Heart right ventricle (tissue), 16 donors: ENCODE measurements at places on chromosomes 3 and 15. TPM values are rescaled to one million over a fixed set of nuclear protein-coding genes. Genes with fewer than 3 reads are reported as not detected.

The SAMMSON gene
- total RNA-seq, result not detected

The TRPM1 gene
- not detected for total RNA-seq

The ADCY5 gene
- 155 TPM for total RNA-seq

The MYNN gene
- 12.0 TPM for total RNA-seq

The PIERCE2 gene
- total RNA-seq, result 7.9 TPM

The RBP2 gene
- total RNA-seq, result not detected

The KBTBD8 gene
- total RNA-seq, result 2.9 TPM

The SMCO1 gene
- 59.4 TPM for total RNA-seq

The HES1 gene
- total RNA-seq, result 6.8 TPM

GRCh38 chr3:185959609-185960521, 22.1 kb upstream of the TRA2B start:
- no peak for DNase-seq

DNA sequence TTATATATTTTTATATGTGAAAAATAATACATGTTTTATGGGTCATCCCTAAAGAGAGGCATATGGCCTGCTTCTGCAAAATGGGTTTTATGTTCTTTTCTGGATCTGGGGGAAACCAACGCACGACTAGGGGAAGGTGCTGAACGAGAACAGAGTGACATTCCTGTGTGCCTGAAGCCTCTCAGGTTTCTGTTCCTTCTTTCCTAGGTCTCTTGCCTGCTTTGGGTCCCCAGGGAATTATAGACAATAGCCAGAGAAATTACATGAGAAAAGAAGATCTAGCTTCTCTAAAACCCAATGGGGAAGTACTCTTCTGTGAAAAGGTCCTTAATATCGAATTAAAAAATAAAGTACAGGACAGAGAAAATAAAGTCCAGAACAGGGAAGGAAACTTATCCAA, 66.5 kb downstream of the IGSF11 start:
- DNase-seq, result no peak

DNA sequence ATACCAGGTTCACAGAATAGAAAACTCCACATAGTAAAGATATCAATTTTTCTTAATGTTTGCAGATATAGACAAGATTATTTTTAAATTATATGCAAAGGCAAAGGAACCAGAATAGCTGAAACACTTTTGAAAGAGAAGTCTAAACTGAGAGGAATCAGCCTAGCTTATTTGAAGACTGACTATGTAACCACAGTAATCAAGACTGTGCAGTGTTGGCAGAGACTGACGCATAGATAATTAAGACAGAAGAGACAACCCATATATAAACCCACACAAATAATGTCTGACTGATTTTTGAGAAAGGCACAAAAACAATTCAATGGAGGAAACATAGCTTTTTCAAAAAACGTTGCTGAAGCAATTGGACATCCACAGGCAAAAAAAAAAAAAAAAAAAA, 28.6 kb upstream of the ACKR4 start:
- no peak for DNase-seq

DNA sequence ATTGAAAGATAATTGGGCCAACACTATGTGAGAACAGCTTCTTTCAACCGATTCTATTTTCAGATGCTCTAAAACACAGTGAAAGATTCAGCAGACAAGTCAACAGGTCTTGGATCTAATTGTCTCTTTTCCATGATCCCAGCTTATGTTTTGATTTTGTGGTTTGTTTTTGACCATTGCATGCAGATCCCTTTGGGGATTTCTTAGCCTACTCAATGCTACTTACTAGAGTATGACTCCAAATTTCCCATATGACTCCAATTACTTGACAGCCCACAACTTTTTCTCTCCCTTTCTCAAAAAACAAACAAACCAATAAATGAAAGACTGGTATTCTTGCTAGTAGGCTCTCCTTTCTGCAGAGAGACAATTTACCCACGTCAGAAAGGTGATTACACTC, 67.1 kb downstream of the KCNH8 start:
- no peak for DNase-seq

DNA sequence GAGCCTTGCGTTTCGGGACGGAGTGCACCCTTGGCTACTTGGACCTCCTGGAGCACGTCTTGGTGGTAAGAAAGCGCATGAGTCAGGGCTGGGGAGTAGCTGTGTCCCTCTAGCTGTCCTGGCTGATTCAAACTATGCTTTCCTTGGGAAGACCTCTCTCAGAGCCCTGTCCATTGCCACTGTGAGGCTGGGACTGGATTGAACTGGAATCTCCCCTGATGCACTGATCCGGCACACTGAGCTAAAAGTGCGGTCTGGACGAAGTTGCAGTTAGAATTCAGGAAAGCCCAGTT, 232.6 kb upstream of the TPM1 start:
- DNase-seq, result no peak

- no peak for DNase-seq
These were observed 4.8 kb downstream of the TNFAIP8L3 start for GRCh38 chr15:51089699-51090453.

DNA sequence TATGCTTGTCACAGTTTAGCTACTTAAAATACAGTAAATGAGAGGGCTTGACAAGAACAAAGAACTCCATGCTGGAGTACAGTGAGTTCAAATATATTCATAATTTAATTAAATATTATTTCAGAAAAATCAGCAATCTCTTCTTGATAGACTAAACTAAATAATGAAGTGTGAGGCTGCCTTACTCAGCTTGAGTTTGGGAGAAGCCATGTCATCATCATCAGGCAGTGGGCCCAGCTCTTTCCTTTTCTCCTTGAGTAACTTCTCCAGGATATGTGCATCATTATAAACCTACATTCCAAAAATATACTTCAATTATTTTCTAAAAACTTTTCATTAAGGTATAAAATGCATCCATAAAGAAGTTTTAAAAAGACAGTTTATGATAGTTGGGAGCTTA, 70.5 kb downstream of the PBRM1 start:
- no peak for DNase-seq

- DNase-seq, result no peak
These were observed at the start of gene CCR4 for GRCh38 chr3:32951410-32951811. CCR4 (plus strand) TSS chr3:32951644; CDS start chr3:32953423, 1,779 bp downstream.

DNA sequence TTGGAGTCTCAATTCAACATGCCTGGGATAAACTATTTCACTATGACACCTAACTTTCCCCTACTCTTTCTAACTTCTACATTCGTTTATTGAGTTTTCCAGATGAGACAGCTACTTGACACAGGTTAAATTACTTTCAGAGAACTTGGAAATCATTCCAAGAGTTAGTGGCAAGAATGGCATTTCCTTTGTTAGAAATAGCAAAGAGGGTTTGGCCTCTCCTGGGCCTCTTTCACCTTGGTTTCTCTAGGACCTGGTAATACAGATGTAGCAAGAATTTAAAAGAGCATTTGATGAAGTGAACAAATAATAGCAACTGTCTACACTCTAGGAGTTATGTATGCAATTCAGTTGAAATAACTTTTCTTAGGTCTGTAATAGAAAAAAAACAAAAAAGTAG, 748.9 kb downstream of the MECOM start:
- no peak for DNase-seq

GRCh38 chr3:159128628-159129027, 326.8 kb downstream of the MFSD1 start:
- DNase-seq, result no peak

DNA sequence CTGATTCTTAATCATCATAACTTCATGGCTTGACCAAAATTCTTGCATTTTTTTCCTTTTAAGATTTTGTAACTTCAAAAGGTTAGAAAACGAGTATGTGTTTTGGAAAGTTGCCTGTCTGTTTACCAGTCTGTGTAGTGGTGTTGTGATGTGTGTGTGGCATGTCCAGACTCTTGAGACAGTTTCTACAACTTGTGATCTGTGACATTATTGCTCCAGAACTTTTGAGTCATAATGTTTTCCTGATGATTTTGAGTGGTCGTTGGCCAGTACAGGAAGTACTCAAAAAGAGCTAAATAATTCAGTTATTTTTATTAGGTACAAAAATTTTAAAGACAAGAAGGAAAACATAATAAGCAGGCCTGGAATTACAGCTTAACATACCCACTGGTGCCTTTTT, 229.0 kb upstream of the C2CD4B start:
- no peak for DNase-seq

- DNase-seq, result no peak
These were observed 735 bp upstream of the CX3CR1 start for GRCh38 chr3:39280571-39280970.

DNA sequence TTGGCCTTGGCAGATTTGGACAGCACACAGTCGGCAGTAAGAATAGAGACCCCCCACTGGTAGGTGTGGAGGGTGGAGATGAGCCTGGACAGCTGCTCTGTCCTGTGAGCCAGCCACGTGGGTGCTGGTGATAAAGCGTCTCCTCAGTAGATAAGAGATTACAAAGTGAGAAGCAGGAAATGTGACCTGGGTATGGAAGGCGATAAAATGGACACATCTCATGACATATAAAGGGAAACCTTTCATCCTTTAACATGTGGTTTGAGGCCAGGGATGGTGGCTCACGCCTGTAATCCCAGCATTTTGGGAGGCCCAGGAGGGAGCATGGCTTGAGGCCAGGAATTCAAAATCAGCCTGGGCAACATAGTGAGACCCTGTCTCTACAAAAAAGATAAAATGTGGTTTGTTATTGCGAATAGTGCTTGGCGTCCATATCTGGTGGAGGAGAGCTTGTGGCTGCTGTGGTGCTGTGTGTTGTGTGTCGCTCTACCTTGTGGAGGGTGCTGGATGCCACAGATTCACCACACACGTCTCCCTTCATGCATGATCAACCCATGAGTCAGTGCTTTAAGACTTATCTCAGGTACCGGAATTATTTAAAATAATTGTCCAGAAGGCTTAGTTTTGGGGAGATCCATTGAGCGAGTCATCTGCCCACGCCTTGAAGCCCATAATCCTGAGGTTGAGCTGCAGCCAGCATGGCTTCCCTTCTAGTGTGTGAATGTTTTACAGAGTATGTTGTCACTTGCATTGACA, 157.0 kb downstream of the GABRG3 start:
- no peak for DNase-seq

DNA sequence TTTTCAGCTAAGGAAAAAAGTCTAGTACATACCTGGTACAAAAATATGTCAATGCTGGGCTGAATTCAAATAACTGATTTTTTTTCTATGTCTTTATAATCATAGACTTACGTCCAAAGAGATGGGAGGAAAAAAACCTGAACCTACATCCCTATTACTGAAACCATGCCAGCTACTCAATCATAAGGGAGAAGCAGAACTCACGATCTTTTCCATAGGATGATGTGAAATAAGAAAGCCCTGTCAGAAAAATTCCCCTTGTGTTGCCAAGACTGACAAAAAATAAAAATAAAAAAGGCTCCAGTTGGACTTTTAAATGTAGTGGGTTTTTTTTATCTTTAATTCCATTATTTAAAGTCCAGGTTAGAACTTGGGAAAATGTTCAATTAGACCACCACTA, 3.3 kb downstream of the MSL2 start:
- no peak for DNase-seq

- no peak for DNase-seq
These were observed 433.4 kb upstream of the CFAP20DC start for GRCh38 chr3:59483191-59483590.

- DNase-seq, result no peak
These were observed 390.4 kb upstream of the LMCD1 start for GRCh38 chr3:8110966-8111798.

- DNase-seq, result no peak
These were observed 15.9 kb downstream of the RPLP1 start for GRCh38 chr15:69468241-69469121.

GRCh38 chr3:155426524-155427230, 133.2 kb upstream of the STRIT1 start:
- DNase-seq, result no peak

- DNase-seq, result no peak
These were observed 711.7 kb upstream of the GOLIM4 start for GRCh38 chr3:168807448-168807847.

GRCh38 chr3:99846477-99847160, 29.0 kb downstream of the CMSS1 start:
- peak; percentile 37 for DNase-seq

GRCh38 chr3:12944849-12945248, 103.5 kb upstream of the RPL32 start:
- no peak for DNase-seq

- no peak for DNase-seq
These were observed 16.1 kb downstream of the CPOX start for GRCh38 chr3:98577178-98577895.

DNA sequence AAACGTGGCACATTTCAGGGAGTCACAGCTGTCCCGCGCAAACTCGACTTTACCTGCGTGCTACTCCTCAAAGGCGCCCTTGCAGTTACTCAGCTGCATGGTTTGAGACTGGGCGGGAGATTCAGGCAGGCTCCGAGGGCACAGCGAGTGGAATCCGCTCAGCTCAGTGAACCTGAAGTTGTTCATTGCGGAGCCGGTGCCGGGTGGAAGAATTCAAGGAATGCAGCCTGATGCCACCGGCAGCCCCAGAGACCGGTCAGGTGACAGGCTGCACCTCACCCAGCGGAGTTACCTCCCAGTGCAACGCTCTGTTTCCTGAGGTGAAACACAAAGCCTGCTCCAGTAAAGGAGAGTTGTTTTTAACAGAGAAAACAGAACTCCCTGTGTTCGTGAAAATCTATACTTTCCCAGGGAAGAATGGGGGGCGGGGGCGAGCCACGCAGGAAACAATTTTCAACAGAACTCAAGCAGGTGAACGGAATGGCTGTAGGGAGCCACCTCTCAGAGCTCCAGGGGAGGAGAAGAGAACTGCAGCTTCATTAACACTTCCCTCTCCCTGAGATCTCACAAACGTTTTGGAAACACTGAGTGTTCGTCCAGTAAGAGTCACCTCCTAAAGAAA, 3.8 kb downstream of the VEPH1 start:
- DNase-seq, result peak; percentile 8

DNA sequence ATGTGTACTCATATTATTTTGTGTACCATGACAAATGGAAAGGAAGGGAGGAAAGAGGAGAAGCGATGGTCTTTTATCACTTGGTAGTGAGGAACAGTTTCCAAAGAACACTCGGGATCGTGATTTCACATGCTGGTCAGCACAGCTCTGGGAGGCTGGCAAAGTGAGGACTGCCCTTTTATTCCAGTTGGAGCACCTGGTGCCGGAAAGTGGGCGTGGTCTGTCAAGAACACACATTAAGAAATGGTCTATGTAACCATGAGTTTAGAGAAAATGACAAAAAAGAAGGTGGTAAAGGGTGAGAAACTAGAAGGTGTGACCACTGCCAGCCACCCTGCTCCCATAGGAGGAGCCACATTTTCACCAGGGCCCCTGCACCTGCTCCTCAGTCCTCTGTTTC, 7.0 kb upstream of the TSEN2 start:
- DNase-seq, result no peak
